ENCODE measurements at places on chromosomes 4 and X. TPM values are rescaled to one million over a fixed set of nuclear protein-coding genes. Genes with fewer than 3 reads are reported as not detected.

The EGFL6 gene
- not detected for total RNA-seq

DNA sequence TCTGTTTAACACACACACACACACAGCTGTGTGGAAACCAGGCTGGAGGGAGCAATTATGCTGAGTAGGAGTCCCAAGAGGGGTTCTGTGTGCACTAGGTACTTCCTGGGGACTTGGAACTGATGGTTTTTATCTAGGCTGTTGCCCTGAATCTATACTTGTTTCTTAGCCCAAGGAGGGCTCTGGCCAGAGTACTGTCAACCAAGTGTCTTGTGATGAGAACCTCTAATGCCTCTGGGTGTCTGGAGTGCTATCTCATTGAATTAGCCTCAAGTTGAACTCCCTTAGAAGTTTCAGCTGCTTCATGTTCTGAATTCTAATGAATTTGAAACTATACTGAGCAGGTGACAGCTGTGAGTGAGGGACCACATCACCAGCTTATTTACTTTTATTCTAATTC, 16.6 kb downstream of the ARHGAP24 start:
- peak; percentile 12 for DNase-seq

GRCh38 chr4:112423591-112423990, 92.4 kb downstream of the NEUROG2 start:
- DNase-seq: no peak

GRCh38 chr4:53906606-53907190, 157.7 kb downstream of the CHIC2 start:
- DNase-seq: no peak

GRCh38 chr4:2261853-2262144, at the start of gene MXD4:
MXD4 (minus strand) TSS chr4:2262109; CDS start chr4:2261980, 129 bp downstream.
- DNase-seq: no peak

DNA sequence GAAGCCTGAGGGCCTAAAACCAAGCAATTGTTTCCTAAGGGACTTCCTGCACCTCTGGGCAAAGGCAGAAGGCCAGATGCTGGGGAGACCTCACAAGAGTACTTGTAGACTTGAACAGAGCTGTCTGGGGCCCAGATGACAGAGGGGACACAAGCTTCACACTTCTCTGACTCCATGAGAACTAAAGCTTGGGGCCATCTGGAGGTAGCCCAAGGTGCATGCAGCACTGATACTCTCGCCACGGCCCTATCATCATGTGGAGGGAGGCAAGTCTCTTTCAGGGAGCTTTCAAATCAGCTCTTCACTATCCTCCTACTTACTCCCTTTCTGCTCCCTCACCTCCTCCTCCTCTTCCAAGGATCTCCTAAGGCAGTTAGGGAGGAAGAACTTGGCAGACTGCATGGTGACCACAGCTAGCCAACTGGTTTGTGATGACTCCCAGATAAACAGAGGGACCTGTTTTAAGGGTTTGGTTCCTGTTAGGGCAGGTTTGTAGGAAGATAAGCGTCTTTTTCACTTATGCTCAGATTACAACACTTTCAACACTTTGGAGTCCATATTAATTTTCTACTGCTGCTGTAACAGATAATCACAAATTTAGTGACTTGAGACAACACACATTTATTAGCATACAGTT, 23.8 kb downstream of the MSL3 start:
- DNase-seq: peak; percentile 10

GRCh38 chr4:15958562-15958961, 4.4 kb downstream of the FGFBP2 start:
- no peak for DNase-seq

The SSX2B gene
- not detected for total RNA-seq

GRCh38 chr4:22434895-22435294, 81.0 kb downstream of the ADGRA3 start:
- DNase-seq: peak; percentile 11

- no peak for DNase-seq
Measured at GRCh38 chrX:108945883-108946523, 209.6 kb upstream of the IRS4 start.

DNA sequence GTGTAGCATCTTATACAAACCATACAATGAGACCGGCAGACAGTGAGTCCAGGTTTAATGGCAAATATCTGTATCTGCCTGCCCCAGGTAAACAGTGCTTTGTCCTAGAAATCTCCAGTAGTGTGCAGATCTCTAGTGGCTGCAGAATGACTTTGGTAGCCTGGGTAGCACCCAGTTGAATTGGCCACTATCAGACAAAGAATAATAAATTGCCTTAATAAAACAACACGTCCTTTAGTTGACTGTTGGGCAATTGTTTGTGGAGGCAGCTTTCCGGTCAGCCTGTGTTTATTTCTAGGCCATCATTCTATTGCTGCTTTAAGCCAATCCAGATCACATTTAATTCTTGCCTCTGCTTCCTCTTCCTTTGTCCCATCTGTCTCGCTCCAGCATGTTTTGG, 52.5 kb downstream of the SNX25 start:
- DNase-seq: no peak

The AFP gene
- not detected for total RNA-seq

The RAI2 gene
- total RNA-seq: not detected

- DNase-seq: no peak
Measured at GRCh38 chr4:36313703-36314102, 32.3 kb downstream of the DTHD1 start.

DNA sequence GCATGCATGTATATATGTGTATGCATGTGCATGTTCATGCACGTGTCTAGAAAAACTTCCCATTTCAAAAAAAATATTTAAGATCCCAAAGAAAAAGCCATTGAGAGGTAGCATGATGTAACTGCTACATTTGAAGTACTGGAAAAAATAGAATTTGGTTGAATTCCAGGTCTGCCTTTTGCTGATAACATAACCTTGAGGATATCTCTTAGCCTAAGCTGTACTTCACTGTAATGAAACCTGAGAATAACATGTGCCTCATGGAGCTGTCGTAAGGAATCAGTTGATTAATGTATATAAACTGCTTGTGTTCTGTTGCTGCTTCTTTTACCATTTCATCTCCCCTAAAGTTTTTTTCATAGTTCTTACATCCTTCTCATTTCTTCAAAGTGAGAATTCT, 351.8 kb downstream of the GRIA2 start:
- DNase-seq: no peak

GRCh38 chr4:73676861-73677323, 56.7 kb upstream of the RASSF6 start:
- DNase-seq: peak; percentile 33

The BGN gene
- not detected for total RNA-seq

- DNase-seq: peak; percentile 31
Measured at GRCh38 chr4:107734120-107734519, 14.1 kb upstream of the PAPSS1 start.

The ARR3 gene
- not detected for total RNA-seq

GRCh38 chrX:13666836-13667235, 13.9 kb downstream of the TCEANC start:
- no peak for DNase-seq

The HPGD gene
- not detected for total RNA-seq

DNA sequence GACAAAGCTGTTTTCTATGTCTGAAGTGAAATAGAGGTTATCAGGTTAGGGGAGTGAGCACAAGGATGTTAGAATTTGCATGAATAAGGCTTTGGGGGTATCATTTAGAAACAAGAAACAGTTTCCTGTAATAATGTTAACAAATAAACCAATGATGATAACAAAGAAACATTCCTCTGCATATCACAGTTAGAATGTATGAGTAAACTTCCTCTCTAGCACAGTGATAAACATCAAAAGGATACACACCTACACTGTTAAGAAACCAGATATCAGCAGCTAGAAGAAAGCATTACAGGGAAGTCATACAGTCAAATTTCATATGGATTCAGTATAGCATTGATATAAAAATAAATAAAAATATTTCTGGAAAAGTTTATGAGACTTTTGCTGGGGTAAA, 340.0 kb upstream of the MAGEB16 start:
- DNase-seq: no peak

DNA sequence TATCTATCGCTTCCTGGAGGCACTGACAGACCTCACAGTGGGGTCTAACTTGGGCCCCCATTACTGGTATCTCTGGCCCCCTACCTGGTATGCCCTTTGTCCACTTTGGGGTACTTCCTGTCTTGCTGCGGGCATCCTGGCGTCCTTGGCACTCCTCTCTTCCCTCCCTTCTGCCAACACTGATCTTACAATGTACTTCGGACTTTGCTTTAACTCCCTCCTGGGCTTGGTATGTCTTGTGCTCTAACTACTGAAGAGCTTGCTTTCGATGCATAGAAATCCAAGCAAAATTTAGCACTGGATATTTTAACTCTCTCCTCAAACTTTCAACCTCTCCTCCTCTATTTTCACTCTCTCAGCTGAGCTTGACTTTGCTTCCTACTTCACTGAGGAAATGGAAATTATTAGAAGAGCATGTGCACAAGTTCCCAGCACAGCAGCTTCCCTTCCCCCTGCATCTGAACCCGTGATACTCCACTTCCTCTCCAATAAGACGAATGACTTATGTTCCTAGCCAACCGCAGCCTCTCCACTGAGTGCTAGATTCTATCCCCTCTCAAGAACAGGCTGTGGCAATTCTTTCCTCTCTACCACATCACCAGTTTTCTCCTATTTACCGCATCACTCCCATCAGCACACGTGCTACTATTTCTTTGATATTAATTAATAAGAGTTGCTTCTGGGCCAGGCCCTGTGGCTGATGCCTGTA, 52.9 kb downstream of the SUPT20HL2 start:
- no peak for DNase-seq

DNA sequence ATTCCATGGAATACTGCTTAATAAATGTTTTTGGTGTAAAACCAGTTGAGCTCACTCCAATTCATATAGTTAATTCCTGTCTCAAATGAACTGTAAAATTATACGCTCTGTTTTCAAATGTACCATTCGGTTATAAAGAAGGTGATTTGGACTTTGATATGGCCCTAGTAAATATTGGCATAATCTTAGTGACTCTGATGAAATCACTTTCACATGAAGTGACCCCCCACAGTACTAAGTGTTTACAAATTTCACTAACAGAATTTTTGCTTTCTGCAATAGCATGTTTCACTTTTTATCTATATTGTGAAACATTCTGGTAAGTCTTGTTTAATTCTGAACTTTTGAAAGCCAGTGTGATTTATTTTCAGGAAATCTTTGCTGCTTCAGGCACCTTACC, 10.9 kb downstream of the GC start:
- DNase-seq: no peak

The TMEM31 gene
- 0.53 TPM for total RNA-seq

DNA sequence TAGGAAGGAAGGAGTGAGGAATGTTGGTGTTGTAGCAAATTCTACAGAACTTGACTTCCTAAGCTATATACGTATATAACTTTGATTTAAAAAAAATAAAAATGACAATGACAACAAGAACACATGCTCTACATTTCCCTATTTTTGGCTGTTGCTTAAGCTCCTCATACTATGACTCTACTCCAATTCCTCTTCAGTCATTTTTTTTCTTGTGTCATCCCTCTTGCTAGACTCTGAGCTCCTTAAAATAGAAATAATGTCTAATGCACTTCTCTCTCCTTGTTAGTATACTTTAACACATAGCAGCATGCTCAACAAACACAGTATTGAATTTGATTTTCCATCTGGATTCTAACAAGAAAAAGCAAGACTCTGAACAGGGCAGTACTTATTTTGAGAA, 144.0 kb downstream of the HDX start:
- no peak for DNase-seq

DNA sequence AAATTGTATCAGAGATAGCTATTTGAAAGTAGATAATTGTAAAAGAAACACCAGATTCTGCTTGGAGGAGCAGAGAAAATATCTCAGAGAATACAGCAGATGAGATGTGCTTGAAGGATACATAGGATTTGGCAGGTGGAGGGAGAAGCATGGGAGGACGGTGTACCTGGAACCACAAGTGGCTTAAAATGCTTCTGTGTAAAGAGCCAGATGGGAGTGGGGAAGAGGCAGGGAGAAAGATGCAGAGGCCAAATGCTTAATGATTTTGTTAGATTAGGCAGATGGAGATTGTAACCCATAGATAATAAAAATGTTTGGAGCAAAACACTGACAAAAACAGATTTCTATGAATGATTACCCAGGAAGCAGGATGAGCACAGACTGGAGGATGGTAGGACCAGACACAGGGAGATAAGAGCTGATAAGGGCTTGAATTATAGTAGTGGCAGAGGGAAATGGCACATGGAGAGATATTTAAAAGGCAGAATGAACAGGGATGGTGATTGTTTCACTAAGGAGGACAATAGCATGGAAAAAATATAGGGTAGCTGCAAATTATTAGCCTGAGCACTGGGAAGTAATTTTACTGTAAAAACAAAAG, 145.7 kb upstream of the TBC1D9 start:
- no peak for DNase-seq

The GAGE10 gene
- total RNA-seq: not detected

The CACNA1F gene
- total RNA-seq: not detected

DNA sequence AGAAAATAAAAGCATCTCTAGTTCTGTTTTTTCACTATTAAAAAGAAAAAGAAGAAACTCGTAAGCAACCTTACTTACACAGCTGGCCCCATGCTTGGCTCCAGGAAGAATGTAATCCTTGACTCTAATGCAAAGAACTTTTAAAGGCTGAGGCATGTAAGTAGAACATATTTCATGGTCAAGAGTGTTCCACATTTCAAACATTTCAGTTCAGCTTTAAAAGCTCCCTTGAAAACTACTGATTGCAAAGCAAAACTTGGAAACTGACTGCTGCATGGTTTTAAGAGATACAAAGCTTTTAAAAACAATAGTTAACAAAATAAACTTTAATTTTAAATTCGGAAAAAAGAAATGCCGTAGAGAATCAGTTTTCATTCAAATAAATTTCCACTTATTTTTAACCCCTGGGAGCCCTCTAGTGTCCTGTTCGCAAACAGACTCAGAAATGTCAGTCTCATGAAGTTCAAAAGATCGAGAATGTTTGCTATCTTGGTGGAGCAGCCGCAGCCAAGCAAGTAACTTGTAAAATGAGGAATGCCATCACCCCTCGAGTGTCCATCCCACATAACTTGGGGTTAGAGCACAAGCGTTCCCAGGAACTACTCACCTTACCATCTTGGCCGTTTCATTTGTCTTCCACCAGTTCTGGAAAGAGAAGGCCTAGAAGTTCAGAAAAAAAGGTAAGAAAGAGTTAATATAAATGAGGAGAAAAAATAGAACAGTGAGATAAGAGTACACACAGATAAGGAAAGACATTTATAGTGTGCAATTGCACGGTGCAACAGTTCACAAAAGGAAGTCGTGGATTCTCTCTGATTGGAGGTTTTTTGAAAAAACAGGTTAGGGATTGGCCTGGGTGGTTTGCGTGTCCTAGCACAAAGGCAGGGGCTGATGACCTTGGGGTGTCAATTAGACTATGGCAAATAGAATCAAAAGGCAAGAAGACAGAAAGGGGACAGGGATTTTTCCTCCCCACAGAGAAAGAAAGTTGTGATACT, at the start of gene GASK1B:
GASK1B (minus strand) TSS at position 765 of the 998 bp plus-strand sequence. CDS start 1,650 bp downstream, outside the sequence.
- peak; percentile 29 for DNase-seq

DNA sequence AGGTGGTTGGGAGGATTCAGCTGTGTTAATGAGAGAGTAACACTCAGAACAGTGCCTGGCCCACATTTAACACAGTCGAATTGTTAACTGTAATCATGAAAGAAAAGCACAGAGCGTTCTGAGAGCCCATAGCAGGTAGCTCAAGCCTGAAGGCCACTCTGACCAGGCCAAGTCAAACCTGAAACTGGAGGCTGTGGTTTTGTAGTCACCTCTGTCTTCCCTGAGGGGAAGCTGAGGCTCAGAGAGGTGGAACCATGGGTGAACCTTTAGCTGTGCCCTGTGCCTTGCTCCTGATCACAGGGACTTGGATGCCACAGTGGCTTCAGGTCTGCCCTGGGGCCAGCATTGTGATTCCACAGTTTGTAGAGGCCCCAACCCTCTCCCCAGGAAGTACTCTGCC, 16.6 kb upstream of the UBA1 start:
- DNase-seq: no peak

Data from OCI-LY7 (cell line).